ENCODE measurements at places on chromosomes 13 and 19.

DNA sequence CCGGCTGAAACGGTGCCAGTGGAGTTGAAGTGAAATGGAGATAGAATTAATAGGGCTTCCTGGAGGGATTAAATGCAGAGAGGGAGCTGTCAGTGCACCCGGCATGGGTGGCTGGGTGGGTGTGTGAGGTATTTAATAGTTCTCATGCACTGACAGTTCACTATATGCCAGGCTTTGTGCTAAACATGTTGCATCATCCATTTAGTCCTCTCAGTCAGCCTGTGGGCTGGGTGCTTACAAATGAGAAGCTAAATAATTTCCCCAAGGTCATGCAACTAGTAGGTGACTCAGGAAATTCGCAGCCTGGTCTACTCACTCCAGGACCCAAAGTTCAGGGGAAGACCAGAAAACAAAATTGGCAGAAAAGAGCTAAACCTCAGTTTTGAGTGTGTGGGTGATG, 63.5 kb upstream of the SPATA13 start:
- DNase-seq: no peak

DNA sequence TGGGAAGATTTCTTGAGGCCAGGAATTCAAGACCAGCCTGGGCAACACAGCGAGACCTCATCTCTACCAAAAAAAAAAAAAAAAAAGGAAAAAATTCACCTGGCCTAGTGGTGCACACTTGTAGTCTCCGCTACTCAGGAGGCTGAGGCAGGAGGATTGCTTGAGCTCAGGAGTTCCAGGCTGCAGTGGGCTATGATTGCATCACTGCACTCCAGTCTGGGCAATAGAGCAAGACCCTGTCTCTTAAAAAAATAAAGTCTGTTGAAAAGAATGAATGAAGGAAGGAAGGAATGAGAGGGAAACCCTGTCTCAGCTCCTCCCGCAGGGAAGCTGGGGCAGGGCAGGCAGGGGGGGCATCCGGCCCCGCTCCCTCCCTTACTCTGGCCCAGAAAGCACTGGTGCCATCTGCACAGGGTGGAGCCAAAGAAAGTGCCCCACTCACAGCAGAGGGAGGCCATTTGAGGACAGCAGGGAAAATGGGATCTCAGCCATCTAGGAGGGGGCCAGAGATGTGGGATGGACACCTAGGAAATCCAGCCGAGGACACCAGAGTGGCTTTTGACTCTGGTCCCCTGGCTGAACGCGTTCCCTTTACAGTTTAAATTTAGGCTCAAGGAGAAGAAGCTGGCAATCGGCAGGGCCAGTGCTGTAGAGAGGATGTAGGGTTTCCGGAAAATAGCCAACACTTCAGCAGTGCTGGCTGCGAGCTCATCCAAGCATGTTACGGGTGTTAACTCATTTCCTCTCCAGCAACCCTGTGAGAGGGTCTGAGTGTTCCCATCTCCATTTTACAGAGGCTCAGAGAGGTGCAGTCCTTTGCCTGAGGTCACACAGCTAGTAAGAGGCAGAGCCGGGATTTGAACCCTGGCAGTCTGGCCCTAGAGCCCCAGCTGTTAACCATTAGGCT, 3.6 kb upstream of the HPN start:
- DNase-seq: no peak

- no peak for DNase-seq
Measured at GRCh38 chr19:43455321-43456113, 9.9 kb downstream of the LYPD3 start.

- DNase-seq: no peak
Measured at GRCh38 chr19:39038098-39038497, 5.7 kb upstream of the FBXO27 start.

GRCh38 chr13:73717632-73718031, 416.6 kb downstream of the KLF12 start:
- DNase-seq: no peak

GRCh38 chr19:31175564-31176348, 173.5 kb downstream of the TSHZ3 start:
- no peak for DNase-seq

- no peak for DNase-seq
Measured at GRCh38 chr13:104024416-104025170, 958.4 kb upstream of the SLC10A2 start.

- no peak for DNase-seq
Measured at GRCh38 chr19:12163826-12164225, 930 bp downstream of the ZNF136 start.

GRCh38 chr19:4911786-4912672, 2.7 kb downstream of the UHRF1 start:
- no peak for DNase-seq

GRCh38 chr13:49610176-49610575, 18.1 kb upstream of the ARL11 start:
- no peak for DNase-seq

GRCh38 chr13:22644941-22645340, 535.8 kb upstream of the SGCG start:
- DNase-seq: no peak

GRCh38 chr19:3366753-3367627, 607 bp downstream of the NFIC start:
- DNase-seq: no peak

DNA sequence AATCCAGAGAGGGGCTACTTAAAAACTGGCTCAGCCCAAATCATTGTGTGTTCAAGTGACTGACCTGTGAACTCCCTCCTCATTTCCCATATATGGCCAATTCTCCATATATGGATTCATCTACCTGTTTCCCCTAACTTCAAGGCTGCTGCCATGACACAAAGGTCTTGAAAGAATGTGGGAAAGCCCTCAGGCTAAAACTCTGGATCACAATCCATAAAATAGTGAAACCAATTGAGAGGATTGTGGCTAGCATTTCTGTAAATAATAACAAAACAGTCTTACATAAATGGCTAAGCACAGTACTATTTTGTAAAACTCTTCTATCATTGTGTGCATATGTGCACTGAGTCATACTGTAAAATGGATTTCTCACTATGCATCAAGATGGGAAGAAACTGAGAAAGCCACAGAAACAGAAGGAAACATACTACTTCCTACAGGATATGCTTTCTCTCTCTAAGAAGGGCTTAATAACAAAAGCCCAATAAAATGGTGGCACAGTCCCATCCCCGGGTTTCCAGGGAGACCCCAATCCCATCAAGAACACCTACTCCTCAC, 80.5 kb downstream of the FOXO1 start:
- no peak for DNase-seq

DNA sequence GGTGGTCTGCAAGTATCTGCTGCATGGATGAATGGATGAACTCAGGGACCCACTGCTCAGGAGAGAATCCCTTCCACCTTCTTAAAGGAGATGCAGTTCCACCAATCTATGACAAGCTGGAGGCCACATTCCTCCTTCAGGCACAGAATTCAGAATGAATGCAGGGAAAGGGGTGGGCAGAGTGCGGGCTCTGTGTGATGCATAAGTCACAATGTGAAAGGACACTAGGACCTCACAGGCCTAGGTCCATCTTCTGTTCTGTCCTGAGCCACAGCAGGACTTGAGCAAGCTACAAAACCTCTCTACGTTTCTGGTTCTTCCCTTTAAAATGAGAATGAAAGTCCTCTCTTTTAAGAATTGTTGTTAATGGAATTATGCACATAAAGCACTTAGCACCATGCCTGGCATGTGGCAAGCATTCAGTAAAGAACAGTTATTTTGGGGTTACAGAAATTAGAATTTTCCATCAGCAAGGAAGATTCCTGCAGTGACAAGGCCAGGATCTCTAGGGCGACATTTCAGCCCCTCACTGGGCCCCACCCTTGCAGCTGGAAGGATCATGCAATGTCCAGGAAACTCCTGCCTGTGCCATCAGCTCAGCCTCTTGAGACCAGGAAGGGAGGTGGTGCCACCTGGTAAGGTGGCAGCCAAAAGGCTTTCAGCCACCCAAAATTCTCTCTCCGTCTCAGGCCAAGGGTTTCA, 38.7 kb downstream of the TSHZ3 start:
- no peak for DNase-seq

DNA sequence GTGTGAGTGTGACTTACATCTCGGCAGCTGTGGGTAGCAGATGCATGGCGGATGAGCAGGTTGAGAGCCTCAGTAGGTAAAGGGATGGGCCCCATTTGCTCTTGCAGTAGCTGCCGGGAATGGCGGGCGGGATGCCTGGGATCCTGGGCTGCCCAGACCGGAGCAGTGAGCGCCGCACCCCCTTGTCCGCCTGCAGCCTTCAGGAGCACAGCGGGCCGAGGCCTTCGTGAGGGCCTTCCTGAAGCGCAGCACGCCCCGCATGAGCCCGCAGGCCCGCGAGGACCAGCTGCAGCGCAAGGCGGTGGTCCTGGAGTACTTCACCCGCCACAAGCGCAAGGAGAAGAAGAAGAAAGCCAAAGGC, 4.1 kb downstream of the POP4 start:
- DNase-seq: no peak

- DNase-seq: no peak
Measured at GRCh38 chr13:84362777-84363176, 480.5 kb upstream of the SLITRK1 start.

Measured in T-helper 2 cell (primary cell).